ENCODE measurements at places on chromosomes 12 and 14. TPM values are rescaled to one million over a fixed set of nuclear protein-coding genes. Genes with fewer than 3 reads are reported as not detected.

The TAS2R30 gene
- polyA plus RNA-seq = 0.11 TPM

The TMTC2 gene
- 42.3 TPM for polyA plus RNA-seq

GRCh38 chr12:8088574-8088973 lies 6.5 kb downstream of the NECAP1 start:
- DNase-seq = no peak

DNA sequence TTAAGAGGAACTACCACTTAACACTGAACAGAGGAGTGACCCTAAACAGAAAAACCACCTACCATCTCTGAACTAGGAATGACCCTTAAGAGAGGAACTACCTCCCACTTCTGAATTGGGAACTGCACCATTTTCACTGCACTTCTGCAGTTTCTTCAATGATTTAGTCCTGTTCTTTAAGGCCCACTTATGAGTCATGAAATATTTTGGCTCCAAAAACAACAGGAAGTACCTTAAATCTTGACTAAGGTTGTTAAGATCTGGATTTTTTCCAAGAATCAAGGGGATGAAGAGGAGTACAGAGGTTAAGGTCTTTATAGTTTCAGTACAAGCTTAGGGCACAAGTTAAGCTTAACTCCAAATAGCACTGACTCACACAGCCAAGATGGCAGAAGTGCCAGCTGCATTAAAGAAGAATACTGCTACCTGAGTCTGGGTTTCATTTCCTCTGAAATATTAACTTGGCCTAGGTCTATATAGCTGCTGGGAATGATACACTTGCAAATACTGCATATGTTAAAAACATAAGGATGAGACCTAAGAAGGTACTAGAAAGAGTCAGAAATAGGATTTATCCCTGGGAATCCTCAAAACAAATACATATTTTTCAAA lies 4.2 kb downstream of the NPC2 start:
- DNase-seq = no peak

The ART4 gene
- polyA plus RNA-seq = 0.11 TPM

- DNase-seq = no peak
These were observed 6.5 kb downstream of the OR6C74 start for GRCh38 chr12:55250944-55251343.

DNA sequence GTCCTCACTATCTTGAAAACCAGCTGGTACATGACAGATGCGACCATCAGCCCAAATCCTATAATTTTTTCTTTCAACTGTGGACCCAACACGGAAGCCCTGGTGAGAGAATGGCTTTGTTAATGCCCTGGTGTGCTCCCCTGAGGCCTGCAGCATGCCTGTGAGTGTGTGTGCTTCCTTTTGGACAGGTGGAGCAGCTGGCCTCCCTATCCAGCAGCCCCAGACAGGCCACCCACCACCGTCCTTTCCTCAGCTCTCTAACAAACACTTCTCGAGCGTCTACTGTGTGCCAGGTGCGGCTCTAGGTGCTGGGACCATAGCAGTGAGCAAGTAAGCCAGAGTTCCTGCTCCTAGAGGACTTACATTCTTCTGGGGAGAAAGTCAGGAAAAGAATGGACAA lies 78.9 kb upstream of the GZMB start:
- no peak for DNase-seq

- no peak for DNase-seq
These were observed 134.4 kb downstream of the KITLG start for GRCh38 chr12:88445705-88446394.

The TBX3 gene
- polyA plus RNA-seq = 30.3 TPM

The TEDC1 gene
- 7.4 TPM for polyA plus RNA-seq

The ADCY6 gene
- polyA plus RNA-seq = 71.7 TPM

DNA sequence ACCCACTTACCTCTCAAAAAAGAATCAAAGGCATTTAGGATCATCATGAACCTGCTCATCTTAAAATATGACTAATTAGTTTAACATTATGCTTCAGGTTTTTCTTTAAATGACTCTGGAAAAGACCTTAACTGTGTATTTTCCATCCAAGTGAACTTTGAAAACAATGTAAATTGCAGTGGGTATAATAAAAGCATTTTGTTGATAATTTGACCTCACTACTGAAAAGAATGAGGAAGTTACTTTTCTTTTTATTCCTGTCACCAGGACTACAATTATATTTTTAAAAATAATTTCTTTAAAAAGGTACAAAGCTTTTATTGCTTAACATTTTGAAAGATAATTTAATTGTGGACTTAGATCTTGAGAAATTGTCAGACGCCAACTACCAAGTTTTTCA lies 249.9 kb downstream of the ALX1 start:
- no peak for DNase-seq

DNA sequence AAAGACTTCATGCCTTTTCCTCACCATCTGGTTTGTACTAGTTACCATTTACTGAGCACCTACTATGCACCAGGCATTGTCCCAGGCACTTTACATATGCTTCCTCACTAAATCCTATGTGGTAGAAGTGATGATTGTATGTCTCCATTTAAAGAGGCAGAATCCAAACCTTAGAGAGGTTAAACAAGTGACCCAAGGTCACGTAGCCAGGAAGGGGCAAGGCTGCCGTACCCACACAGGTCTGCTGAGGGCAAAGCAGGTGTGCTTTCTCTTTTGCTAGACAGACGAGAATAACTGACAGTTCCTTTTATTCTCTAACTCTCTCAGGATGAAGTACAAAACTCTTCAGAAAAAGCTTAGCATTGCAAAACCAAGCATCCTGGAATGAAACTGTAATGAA lies 235.2 kb upstream of the SRRM4 start:
- DNase-seq = no peak

The PTGER2 gene
- polyA plus RNA-seq = 7.9 TPM

The PRKAB1 gene
- 70.0 TPM for polyA plus RNA-seq

DNA sequence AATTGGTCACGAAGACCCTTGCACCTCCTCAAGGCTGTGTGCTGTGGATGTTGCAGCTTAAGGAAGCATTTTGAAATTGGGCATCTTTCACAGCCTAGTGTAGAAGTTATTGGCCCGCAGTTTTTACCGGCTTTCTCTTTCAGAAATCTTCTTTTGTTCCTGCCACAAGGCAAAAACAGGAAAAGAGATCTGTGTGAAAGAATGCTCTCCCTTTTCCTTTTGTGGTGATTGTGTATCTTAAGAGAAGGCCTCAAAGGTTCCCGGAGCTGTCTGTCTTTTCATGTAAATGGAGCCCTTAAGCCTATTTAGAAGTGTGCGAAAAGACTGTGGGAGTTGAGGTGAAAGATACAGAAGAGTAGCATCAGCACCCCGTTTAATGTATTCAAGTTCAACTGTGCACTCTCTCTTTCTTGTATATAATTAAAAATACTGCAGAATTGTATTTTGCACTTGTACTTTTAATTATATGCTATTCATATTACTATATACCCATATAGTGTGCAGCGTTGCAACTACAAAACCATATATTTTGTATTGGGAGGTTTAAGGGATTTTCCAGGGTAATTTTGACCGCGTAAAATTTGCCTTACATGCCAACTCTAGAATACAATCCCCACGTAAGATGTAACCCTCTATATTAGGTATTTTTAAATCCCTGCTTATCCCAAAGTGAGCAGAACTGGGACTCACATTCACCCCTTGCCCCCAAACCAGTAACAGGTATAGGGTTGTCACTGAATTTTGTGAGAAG lies 441.7 kb downstream of the RAD51B start:
- no peak for DNase-seq

The EPYC gene
- not detected for polyA plus RNA-seq

All from left renal pelvis (tissue), 4 donors.